Fibroblast of mammary gland (primary cell): ENCODE measurements at places on chromosomes 2 and 18.

DNA sequence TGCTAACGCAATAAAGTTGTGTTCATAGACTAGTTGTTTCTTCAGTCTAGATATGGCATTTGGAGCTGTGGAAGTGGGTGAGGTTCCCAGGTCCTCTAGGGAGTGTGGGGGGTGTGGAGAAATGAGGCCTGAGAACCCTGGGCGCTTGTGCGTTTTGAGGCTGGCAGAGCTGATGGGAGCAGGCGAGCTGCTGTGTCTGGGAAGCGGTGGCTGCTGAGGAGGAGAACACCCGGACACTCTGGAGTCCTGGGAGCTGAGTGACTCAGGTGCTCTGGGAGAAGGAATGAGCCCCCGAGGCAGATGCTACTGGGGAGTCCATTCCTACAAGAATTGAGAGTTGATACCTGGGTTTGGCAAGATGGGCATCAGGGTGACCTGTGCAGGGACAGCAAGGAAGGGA lies 67.5 kb downstream of the LPIN1 start:
- no peak for DNase-seq

GRCh38 chr2:24199968-24200590 lies 25.2 kb downstream of the FAM228A start:
- no peak for DNase-seq

- no peak for DNase-seq
Measured at GRCh38 chr2:100236166-100236565, 86.1 kb downstream of the LONRF2 start.

DNA sequence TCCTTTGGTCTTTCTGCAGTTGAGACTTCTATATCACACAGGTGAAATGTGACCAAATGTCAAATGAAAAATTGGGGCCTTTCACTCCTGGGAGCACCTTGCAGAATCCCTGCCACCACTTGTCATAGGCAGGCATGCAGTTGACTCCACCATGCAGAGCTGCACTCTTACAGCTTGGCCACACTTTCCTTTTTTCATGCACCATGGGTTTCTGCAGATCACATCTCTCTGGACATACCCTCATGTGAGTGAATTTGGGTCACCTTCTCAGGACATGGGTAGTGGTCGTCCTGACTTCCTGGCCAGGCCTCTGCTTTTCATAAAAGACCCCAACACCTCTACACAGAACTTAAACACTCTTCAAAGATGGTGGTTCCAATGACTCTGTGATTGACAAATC lies 155.1 kb upstream of the RAB12 start:
- no peak for DNase-seq

- no peak for DNase-seq
Measured at GRCh38 chr18:26546875-26547645, 1.3 kb downstream of the KCTD1 start.

DNA sequence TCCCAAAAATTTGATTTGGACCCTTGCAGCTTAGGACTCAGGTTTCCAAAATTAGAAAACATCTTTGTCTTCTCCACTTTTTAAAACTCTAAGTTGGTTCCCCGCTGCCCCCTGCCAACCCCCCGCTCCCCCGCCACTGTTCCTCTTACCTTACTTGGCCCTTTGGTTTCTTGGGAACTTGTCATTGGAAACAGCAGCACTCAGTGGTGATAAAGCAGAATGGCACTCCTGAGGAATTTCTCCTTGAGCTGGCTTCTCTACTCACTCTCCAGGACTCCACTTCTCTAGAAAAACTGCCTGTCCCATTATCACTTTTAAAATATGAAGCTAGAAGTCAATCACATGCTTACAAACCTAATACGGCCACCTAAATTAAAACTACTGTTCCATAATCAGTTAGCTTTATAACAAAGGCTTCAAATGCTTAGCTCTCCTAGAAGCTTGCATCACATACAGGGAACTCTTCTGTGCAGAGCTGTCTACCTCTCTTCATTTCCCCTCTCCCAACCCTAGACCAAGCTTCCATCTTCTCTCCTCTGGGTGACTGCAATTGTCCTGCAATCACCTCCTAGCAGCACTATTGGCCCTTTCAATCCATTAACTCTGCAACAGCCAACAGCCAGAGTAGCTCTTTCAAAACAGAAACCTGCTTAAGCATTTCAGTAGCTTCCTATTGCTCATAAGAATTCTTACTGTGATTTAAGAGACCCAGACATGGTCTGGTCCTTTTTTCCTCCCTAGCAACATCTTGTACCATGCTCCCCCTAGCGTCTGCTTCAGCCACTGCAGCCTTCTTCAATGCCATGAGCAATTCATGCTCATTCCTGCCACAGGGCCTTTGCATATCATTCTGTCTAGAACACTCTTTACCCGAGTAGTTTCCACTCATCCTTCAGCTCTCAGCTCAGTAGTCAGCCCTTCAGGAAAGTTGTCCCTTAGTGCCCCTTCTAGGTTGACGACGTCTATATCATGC lies 15.2 kb upstream of the PLEKHM3 start:
- DNase-seq, result peak; percentile 78

DNA sequence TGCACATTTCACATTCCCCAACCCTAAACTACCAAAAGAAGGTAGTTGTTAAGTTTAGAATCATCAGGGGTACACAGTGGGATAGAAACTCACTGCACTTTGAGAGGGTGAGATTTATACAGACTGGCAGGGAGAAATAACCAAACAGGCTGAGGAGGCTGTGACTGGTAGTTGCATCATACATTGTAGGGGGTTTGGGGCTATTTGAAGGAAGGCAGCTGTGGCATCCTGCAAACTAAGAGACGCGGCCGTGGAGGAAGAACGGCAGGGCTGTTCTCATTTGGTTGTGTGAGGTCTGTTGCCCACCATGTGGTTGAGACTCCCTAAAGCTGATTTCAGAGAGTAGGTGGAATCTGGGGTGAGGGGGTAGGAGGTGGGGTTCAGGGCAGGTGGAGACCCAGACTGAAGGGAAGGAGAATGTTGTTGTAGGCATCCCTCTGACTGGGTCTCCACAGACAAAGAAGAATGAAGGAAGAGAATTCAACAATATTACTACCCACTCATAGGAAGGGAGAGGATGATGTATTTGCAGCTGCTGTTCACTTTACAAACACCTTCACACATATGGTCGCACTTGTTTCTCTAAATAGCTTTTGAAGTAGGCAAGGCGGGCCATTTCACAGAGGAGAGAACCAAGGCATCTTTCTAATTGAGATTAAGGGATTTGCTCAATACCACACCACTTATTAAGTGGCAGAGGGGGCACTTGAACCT lies 170.9 kb upstream of the SIX2 start:
- DNase-seq, result peak; percentile 38

- DNase-seq, result no peak
Measured at GRCh38 chr2:186696290-186696689, 2.4 kb downstream of the FAM171B start.

DNA sequence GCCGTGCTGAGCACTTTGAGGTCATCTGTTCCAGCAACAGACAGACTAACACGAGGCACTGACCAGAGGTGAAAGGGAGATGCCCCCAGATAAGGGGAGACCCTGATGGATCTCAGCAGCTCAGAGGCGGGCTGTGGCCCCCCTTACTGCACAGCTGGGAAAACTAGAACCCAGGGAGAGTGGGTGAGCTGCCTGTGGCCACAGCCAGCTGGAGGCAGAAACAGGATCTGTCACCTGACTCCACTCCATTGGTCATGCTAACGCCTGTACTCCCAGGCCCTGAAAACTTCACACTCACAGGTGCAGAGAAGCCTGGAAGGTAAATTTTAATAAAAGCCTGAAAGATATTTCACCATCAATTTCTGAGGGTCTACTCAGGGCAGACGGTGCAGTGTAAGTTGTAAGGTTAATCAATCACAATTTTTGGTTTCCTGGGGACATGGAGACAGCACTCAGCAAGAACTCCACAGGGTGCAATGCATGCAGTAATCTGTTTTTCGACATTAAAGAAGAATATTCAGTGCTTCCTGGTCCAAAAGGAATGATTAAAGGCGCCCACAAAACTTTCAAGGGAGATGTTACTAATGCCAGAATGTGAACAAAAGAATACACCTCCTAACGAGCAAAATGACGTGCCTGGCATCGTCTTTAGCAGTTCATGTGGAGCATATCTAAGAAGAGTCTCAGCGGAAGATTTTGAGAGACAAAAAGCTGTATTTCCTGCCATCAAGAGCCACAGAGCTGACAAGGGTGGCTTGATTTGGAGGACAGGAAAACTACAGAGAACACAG lies 173.4 kb downstream of the EIPR1 start:
- no peak for DNase-seq

GRCh38 chr2:225597911-225598310 lies 198.4 kb downstream of the NYAP2 start:
- peak; percentile 15 for DNase-seq

GRCh38 chr18:35998967-35999366 lies 26.5 kb downstream of the RMP24 start:
- DNase-seq, result peak; percentile 25

DNA sequence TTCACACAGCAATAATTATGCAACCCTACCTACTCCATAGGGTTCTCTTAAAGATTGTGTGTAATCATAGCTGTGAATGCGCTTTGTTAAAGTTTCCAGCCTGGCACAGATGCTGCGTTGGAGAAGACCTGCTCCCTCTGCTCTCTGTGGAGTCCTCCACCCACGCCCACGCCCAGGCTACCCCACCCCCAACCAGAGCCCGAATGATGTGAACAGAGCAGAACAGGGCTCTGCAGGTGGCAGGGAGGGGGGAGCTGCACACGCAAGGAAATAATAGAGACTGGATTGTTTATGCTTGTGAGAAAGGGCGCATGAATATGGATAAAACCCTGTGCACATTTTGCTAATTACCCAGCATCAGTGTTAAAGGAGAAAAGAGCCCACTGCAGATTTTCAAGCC lies 447.5 kb downstream of the BCL11A start:
- no peak for DNase-seq

GRCh38 chr2:46134531-46135227 lies 162.5 kb upstream of the EPAS1 start:
- peak; percentile 71 for DNase-seq

- no peak for DNase-seq
Measured at GRCh38 chr2:137983581-137983980, 19.3 kb downstream of the HNMT start.

DNA sequence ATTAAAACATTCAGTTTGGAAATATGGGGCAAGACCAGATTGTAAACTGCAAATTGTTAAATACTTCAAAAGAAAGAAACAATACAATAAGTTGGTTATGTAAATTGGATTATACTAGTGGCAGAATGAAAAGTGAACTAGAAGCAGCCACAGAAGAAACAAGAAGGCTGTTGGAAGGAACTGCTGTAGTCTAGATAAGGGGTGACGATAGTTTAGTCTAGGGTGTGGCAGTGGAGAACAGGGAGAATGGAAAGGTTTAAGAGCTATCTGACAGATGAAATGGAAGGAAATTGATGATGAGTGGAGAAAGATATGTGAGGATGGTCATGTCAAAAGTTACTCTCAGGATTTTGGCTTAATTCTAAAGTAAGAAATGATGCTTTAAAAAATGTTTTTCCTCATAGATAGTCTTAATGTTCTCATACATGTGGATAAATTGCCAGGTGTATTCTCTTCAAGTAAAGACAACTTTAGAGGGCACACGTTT lies 179.7 kb downstream of the GPD2 start:
- DNase-seq, result no peak

DNA sequence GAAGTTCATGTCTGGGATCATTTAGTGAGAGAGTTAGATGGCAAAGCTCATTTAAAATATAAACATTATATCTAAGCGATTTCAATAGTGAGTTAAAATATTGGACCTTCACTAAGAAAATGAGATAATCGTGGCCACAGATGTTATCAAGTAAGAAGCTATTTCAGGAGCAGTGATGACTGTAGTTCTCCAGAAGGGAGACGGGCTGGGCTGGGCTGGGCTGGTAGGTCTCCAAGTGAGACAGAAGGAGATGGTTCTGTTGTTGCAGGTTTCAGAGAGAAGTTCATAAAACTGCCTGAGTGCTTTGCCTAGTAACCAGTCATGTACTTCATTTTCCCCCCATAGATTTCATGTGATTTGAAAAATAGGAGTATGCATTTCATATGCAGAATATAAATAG lies 130.1 kb upstream of the DAPL1 start:
- DNase-seq, result peak; percentile 49

GRCh38 chr2:23782646-23783045 lies 144.3 kb downstream of the ATAD2B start:
- no peak for DNase-seq

GRCh38 chr18:21943456-21943855 lies 202.9 kb downstream of the MIB1 start:
- DNase-seq, result no peak

GRCh38 chr2:112708968-112709367 lies 11.9 kb upstream of the NT5DC4 start:
- no peak for DNase-seq

DNA sequence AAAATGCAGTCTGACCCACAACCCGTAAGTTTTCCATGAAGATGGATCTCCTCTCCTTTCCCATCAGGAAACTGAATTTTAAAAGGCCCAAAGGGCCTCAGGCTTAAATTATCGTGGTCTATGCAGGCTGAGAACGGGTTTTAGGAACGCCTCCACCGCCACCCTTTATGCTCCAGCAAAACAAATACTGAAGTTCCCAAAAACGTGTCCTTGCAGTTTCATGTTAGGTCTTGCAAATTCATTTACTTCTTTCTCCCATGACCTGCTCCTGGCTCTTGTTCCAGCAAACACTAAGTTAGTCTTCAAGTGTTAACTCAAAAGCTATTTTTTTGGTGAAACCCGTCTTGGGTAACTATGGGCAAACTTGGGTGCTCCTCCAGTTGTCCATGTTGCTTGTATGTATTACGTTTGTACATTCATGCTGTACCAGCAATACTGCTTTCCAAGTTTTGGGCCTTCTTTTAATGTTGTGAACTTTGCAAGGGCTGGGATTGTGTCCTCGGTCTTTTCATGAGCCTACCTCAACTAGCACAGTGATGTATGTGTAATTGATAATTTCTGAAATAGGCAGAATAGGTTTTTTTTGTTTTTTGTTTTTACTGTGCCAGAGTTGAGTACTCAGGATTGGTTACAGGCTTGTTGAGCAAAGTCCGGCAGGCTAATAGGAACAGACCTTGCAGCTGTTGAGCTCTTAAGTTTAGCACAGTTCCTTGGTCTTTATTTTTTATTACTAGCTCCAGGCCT lies 1.8 kb upstream of the RNF149 start:
- no peak for DNase-seq

DNA sequence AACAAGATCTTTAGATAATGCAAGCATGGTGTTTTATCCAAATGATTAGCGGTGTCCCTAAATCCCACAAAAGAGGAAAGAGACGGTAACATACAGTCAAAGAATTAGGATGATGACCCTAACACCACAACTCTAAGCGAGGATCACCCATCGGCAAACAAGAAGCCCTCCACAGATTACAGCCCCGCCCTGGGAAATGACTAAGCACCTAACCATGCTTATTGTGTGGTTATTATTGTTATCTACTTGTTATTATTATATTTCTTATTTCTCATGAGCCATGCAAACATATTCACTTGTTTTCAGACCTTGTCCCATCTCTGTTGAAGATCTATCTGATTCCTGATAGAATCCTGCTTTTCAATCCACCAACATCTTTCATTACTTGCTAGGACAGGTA lies 651.3 kb downstream of the NYAP2 start:
- DNase-seq, result no peak

DNA sequence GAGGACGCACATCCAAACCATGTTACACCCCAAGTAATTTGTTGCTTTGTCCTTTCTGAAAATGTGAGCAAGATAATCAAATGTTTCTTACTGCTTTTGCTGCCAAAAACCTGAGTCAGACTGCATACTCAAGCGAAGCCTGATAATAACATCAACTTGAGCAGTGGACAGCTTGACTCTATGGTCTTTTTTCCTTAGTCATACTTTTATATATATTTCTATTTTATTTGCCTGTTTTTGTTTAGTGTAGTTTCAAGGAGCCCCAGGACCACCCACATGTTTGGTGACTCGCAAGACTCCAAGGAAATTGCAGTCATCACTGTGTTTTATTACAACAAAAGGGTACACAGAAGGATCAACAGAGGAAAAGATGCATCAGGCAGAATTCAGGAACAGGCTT lies 688.4 kb upstream of the PIK3C3 start:
- DNase-seq, result peak; percentile 6
